ENCODE measurements at places on chromosomes 5 and 9.

- H3K4me1 ChIP-seq, result peaks cover 9% of the 10 kb centered on the region
- H3K27me3 ChIP-seq, result no peaks in the 10 kb centered on the region
- no peak for DNase-seq
Measured at GRCh38 chr5:149775785-149776184, 45.7 kb downstream of the PPARGC1B start.

DNA sequence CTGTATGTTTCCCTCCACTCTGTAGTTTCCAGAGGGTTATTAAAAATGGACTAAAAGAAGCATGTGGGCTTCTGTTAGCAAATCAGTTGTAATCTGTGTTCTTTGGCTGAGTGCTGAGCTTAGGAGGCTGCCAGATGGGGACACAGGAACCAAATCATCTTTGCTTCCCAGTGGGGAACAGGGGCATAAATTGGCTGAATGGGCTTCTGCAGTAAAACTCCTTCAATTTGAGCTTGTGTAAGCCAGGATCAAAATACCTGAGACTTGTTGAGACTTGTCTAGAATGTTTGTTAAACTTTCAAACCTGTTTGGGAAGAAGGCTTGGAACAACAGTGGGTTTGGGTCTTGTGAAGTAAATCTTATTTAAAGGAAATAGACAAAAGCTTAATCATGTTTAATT, 32.2 kb upstream of the TNFAIP8 start:
- H3K27ac ChIP-seq, result peak overlapping the region; percentile 71
- no peak overlapping the region for H3K4me3 ChIP-seq
- no peaks in the 10 kb centered on the region for H3K36me3 ChIP-seq
- H3K27me3 ChIP-seq, result no peaks in the 10 kb centered on the region

DNA sequence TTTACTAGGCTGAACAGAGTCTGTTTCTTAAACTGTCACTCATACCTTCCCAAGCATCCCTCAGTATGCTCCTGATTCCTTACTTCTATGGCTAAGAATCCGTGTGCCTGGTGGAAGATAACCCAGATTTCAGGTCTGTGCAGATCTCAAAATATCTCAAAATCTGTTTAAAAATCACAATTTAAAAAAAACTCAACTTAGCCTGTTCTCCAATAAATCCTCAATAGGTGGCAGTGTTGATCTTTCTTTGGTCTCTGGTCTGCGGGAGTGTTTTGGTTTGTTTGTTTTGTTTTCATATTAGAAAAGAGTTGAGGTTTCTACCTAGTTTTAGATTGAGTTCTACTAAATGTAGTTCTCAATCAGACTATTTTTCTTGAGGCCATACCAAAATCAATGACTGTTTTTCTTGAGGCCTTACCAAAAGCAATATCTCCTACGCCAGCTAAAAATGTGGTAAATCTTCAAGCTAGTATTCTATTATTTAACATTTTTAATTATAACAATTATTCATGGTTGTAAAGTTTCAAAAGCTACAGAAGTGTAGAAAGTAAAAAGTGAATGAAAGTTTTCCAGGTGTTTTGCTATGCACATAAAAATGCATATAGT, 57.9 kb downstream of the TGFBR1 start:
- DNase-seq, result no peak
- H3K4me3 ChIP-seq, result no peak overlapping the region
- no peaks in the 10 kb centered on the region for H3K36me3 ChIP-seq
- peaks cover 5% of the 10 kb centered on the region for H3K4me1 ChIP-seq
- no peak overlapping the region for H3K27ac ChIP-seq

- no peaks in the 10 kb centered on the region for H3K27me3 ChIP-seq
- no peak for DNase-seq
- no peak overlapping the region for H3K4me3 ChIP-seq
- H3K4me1 ChIP-seq, result peaks cover 23% of the 10 kb centered on the region
Measured at GRCh38 chr5:141515141-141515540, 26.3 kb downstream of the PCDHGC5 start.

Data from CD8-positive, alpha-beta memory T cell (primary cell).